Chondrocyte (in vitro differentiated cells): ENCODE measurements at places on chromosomes 6 and 20.

DNA sequence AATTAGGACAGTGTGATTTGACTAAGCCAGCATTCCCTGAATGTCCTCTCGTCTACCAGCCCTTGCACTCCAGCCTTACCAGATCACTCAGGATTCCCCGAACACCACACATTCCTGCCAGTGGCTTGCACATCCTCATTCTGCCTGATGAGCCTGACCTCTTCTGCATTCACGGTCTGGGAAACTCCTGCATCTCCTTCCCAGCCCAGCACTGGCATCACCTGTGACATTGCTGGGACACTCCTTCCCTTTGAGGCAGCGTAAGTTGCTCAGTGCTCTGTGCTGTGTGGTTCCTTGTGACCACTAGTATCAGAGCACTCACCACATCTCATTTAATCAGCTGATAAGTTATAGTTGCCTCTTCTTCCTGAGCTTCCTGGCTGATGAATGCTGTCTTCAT, 17.3 kb downstream of the NCOA7 start:
- H3K36me3 ChIP-seq: peaks cover 2% of the 10 kb centered on the region
- H3K4me3 ChIP-seq: no peak overlapping the region
- H3K27me3 ChIP-seq: no peaks in the 10 kb centered on the region
- DNase-seq: no peak

DNA sequence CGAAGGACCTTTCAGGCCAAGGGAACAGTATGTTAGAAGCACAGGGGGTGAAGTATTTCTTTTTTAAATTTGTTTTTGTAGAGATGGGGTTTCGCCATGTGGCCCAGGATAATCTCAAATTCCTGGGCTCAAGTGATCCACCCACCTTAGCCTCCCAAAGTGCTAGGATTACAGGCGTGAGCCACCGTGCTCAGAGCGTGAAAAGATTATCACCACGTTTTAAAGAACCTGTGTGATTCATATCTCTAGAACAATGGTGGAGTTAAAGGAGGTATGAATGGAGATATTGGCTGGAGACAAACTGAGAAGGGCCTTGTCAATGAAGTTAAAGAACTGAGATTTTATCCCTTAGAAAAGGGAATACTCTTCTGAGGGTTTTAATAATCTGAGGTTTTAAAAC, 9.7 kb downstream of the ASF1A start:
- no peak for DNase-seq
- peaks cover 29% of the 10 kb centered on the region for H3K36me3 ChIP-seq
- H3K27me3 ChIP-seq: no peaks in the 10 kb centered on the region
- H3K4me1 ChIP-seq: peaks cover 62% of the 10 kb centered on the region

- H3K27me3 ChIP-seq: no peaks in the 10 kb centered on the region
- DNase-seq: no peak
- no peaks in the 10 kb centered on the region for H3K36me3 ChIP-seq
- no peak overlapping the region for H3K4me3 ChIP-seq
These were observed 170.1 kb downstream of the CLIC5 start for GRCh38 chr6:45845567-45845966.

DNA sequence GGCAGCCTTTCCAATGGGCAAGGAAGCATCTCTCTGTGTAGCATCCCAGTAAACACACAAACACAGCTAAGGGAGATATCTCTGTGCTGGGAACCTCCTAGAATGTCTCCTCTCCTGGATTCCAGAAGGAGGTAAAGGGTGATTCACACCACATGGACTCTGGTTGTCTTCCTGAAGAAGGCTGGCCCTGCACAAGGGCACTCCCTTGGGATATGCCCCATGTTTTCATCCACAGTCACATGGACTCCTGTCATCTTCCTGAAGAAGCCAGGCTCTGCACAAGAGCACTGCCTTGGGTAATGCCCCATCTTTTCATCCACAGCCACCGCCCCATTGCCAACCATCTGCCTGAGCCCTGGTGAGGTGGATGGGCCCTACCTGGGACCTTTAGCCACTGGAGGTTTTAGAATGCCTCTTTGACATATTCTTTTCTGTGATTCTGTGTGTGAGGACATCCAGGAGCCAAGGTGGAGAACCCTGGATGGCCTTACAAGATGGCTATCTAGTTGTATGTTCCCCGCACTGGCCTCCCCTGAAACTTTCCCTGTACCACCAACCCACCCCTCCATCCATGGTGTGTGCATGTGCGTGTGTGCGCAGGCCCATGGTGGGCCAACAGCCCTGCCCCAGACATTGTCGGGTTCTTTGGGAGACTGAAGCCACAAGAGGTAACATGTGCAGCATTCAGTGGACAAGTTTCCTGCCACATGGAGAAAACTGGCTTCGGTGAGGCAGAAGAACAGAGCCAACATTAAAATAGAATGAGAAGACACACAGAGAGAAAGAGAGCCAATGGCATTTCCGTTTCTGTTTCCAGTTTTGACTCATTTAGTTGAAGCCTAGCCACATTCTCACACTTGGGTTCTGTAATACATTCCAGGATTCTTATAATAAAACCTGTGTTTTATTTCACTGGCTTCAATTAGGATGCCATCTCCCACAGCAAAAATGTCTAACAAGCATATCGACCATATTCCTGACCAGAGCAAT, 110.2 kb upstream of the CST7 start:
- H3K27ac ChIP-seq: no peak overlapping the region
- H3K4me1 ChIP-seq: no peaks in the 10 kb centered on the region
- H3K27me3 ChIP-seq: peaks cover 11% of the 10 kb centered on the region

- DNase-seq: no peak
- H3K27ac ChIP-seq: no peak overlapping the region
- H3K4me3 ChIP-seq: no peak overlapping the region
- H3K27me3 ChIP-seq: no peaks in the 10 kb centered on the region
- H3K36me3 ChIP-seq: no peaks in the 10 kb centered on the region
These were observed 3.9 kb upstream of the SMIM13 start for GRCh38 chr6:11089695-11090094.

DNA sequence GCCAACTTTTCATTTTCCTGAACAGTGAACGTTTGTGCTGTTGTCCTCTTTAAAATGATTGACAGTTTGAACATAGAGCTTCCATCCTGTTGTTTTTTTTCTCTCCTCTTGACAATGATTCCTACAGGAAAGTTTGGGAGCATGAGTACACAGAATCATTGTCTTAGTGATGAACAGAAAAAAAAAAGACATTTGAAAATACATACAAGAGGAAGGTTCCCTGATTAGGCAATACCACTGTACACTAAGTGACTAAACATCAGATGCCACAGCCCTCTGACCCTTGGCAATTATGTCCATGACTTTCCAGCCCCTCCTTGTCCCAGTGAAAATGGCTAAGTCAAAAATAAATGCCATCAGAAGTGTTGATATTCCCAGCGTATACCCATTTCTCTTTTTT, 71.5 kb downstream of the RTN4IP1 start:
- no peak overlapping the region for H3K27ac ChIP-seq
- DNase-seq: no peak
- no peaks in the 10 kb centered on the region for H3K36me3 ChIP-seq
- no peaks in the 10 kb centered on the region for H3K27me3 ChIP-seq

DNA sequence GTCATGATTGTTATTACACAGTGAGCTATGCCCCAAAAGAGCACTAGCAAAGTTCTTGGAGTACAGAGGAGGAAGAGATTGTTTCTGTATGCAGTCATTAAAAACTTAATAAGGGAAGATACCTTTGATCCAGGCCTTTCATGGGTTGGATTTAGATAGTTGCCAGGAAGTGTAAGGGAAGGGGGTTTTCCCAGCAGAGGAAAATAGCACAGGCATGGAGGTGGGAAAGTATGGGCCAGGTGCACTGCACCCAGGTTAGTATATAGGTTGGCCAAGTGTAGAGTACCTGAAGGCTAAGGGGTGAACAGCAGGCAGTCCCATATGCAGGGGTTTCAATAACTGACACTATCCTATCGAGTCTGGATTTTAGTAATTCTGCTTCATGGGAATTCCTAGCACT, 101.4 kb downstream of the SOBP start:
- no peak for DNase-seq
- H3K27ac ChIP-seq: no peak overlapping the region
- no peaks in the 10 kb centered on the region for H3K27me3 ChIP-seq

DNA sequence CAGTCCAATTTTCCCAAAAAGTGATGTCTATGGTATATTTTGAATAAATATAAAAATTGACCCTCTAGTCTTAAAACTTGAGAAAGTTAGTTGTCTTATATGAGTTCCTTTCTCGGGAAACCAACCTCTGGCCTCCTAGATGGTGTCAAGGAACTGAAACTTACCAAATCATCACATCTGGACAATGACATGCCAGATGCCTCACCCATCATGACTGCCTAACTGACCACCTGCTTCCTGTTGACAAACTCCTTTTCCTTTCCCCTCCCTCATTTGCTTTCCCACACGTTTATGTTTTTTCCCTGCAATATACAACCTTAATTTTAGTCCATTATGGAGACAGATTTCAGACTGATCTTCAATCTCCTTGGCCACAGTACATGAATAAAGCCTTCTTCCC, 731.0 kb downstream of the EPHA7 start:
- no peak overlapping the region for H3K4me3 ChIP-seq
- no peaks in the 10 kb centered on the region for H3K36me3 ChIP-seq
- peaks cover 3% of the 10 kb centered on the region for H3K4me1 ChIP-seq
- no peak for DNase-seq
- peaks cover 8% of the 10 kb centered on the region for H3K27me3 ChIP-seq
- no peak overlapping the region for H3K27ac ChIP-seq

DNA sequence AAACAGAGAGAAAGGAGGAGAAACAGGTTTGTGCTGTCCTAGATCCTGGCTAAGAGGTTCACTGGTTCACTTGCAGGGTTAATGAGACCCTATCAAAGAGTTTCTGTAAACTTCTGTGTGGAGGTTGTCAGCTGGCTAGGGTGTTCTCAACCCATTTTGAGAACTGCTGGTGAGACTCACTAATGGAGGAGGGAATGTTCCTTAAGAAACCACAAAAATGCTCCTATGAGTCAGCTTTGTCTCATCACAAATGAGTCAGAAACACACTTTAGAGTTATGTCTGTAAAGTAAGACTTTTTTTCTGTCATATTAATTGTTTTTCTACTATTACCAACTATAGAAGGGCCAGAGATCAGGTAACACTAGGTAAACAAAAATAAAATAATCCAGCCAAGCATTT, 884.4 kb downstream of the PHF3 start:
- H3K27me3 ChIP-seq: no peaks in the 10 kb centered on the region
- H3K27ac ChIP-seq: peak overlapping the region; percentile 90
- no peak overlapping the region for H3K4me3 ChIP-seq

DNA sequence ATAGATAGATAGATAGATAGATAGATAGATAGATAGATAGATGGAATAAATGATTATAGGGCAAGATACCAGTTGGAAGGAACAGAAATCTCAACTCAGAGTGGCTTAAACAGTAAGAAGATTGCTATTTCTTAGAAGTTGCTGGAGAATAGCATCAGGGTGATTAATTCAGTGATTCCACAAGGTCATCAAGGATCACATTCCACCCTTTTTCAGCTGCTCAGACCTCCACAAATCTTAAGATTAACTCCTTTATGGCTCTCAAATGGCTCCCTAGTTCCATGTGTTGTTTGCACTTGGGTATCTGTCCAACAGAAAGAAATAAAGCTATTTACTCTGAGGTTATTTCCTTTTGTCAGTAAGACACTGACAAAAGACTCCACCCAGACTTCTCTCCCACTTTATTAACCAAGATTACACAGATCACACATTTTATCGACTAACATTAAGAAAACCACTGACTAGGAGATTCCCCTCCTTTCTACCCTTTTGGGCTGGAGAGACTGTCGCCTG, 68.3 kb upstream of the KIF16B start:
- no peaks in the 10 kb centered on the region for H3K4me1 ChIP-seq
- no peak for DNase-seq
- no peaks in the 10 kb centered on the region for H3K36me3 ChIP-seq
- H3K27ac ChIP-seq: no peak overlapping the region
